ENCODE measurements at places on chromosomes 12 and 14.

DNA sequence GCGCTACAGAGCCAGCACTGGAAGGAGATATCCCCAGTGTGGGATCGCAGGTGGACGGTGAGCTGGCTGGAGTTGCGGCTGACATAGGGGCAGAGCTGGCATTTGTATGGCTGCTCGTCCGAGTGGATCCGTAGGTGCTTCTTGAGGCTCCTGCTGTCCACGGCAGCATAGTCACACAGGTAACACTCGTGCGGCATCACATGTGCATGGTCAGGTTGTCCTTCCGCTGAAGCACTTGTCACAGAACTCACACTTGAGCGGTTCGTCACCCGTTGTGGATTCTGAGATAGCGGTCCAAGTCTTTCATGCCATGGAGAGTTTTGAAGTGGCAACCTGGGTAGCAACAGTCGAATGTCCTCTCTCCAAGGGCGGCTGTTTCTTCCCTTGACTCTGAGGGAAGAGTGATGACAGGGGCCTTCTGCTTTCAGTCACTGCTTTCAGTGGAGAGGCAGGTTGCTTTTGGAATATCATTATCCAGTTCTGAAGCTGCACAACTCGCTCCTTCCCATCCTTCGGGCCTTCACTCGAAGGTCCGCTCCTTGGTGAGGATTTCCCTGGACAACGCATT lies 37.0 kb upstream of the SAV1 start:
- DNase-seq = no peak

DNA sequence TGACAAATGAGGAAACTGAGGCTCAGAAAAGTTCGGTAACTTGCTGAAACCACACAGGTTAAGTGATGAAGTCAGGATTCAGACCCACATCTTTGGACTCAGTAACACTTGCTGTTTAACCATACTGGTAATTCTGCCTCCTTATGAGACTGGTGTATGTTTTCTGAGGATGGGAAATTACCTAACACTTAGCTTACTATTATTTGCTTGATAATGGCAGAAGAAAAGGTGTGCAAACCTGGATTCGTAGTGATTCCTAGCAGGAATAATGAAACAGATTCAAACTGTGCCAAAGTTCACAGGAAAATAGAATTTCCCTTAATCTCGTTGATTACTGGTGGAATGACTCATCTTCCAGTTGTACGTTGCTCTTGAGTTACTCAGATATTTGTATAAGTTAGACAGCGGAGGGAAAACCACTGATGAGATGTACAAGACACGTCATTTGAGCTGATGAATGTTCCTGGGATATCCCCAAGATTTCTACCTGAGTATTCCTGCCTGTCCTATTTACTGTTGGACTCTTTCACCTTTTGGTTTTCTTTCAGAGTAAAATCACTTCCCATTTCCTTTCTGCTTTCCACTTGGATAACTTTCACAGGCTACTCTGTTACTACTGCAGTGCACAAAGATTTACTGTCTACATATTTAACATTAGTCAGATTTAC lies 37.5 kb downstream of the PRORP start:
- peak; percentile 78 for DNase-seq

DNA sequence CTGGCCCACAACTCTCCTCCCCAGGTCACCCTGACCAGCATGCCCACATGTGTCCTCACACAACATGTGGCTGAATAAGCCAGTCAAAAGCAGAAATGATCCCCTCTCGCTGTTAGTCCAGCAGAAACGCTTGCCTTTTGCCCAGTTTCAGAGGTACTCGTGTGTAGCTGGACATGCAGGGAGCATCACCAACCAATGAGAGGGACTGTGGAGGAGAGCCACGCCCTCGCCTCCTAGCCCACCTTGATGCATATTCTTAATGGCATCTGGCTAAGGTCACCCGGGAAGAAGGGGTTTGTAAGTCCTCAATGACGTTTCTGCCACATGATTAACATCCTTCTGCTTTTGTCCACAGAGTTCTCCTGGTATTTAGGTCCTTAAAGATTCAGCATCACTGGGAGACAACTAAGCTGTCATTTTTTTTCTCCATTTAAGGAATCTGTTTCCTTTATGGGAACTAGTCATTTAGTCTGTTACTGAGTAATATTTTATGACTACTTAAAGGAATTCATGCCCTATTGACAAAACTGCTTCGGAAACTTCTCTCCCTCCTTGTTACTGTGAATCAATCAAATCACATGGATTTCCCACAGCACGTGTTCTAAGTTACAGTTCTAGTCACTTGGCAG lies 134.0 kb downstream of the GCH1 start:
- DNase-seq = no peak

- no peak for DNase-seq
Measured at GRCh38 chr12:95474660-95474958, 657 bp downstream of the METAP2 start.

DNA sequence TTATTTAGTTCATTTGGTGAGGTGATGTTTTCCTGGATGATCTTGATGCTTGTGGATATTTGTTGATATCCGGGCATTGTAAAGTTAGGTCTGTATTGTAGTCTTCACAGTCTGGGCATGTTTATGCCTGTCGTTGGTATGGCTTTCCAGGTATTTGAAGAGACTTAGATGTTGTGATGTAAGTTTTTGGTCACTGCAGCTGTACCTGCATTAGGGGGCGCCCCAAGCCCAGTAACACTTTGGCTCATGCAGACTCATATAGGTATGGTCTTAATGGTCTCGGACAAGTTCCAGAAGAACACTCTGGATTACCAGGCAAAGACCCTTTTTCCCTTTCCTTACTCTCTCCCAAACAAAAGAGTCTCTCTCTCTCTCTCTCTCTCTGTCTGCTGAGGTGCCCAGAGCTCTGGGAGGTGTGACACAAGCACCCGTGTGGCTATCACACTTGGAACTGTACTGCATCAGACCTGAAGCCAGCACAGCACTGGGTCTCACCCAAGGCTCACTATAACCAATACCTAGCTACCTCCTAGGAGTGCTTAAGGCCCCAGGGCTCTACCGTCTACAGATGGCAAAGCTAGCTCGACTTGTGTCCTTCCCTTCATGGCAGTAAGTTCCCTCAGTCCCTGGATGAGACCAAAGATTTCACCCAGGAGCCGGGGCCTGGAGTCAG lies 425.8 kb upstream of the ATXN7L3B start:
- no peak for DNase-seq

- no peak for DNase-seq
Measured at GRCh38 chr12:119415714-119416113, 81.2 kb downstream of the CCDC60 start.

DNA sequence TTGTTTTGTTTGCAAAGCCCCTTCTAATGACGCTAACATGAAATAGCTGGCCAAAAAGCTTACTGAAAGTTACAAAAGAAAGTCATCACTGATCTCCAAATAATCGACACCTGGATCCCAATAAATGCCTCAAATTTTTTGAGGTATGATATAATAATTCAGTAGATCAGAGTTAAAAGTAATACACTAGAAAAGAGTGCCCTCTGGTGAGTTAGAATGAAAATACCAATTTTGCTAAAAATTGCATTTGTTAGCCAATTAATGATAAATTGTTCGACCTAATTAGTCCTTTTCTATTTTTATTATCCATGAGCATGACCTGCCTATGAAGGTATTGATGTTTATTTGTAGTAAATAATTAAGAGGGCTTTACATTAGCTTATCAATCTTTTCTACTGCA lies 78.6 kb downstream of the CEP128 start:
- DNase-seq = no peak

GRCh38 chr14:71713451-71713850 lies 218.8 kb upstream of the RGS6 start:
- DNase-seq = no peak

- DNase-seq = no peak
Measured at GRCh38 chr12:61138415-61138759, 1121.8 kb upstream of the USP15 start.

DNA sequence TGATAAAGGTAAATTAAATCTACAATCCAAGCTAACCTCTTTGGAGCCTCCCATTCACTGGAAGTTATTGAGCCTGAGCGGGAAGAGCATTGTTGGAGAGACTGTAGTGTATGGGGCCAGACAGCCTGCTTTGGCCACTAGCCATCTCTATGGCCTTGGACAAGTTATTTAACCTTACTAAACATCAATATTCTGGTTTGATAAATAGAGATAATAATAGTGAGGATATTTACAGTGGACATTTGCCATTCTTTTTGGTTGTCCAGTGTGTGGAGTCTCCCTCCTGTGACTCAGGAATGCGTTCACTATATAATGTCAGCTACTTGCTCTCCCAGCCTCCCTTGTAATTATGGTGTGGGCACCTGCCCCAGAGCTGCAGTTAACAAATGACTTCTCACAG lies 216.1 kb downstream of the SLC38A4 start:
- no peak for DNase-seq

DNA sequence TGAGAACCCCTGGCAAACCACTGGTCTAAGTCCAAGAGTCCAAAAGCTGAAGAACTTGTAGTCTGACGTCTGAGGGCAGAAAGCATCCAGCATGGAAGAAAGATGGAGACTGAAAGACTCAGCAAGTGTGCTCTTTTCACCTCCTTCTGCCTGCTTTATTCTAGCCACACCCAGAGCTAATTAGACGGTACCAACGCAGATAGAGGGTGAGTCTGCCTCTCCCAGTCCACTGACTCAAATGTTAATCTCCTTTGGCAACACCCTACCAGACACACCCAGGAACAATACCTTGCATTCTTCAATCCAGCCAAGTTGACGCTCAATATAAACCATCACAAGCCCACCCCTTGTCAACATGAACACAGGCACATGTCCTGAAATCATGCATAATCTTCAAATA lies 155.1 kb downstream of the CCDC59 start:
- DNase-seq = no peak

GRCh38 chr12:104709692-104710435 lies 248.2 kb downstream of the SLC41A2 start:
- no peak for DNase-seq

DNA sequence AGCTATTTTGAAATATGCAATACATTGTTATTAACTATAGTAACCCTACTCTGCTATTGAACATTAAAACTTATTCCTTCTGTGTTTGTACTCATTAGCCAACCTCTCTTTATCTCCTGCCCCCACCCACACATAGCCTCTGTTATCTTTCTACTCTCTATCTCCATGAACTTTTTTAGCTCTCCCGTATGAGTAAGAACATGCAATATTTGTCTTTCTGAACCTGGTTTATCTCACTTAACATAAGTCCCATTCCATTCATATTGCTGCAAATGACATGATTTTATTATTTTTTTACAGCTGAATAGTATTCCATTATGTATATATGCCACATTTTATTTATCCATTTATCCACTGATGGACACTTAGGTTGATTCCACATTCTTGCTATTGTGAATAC lies 79.0 kb upstream of the AMIGO2 start:
- no peak for DNase-seq

- no peak for DNase-seq
Measured at GRCh38 chr14:88098163-88098562, 93.2 kb downstream of the GPR65 start.

- no peak for DNase-seq
Measured at GRCh38 chr12:66903782-66904396, 225.0 kb upstream of the GRIP1 start.

- DNase-seq = no peak
Measured at GRCh38 chr12:102920271-102920670, 3.2 kb upstream of the PAH start.

GRCh38 chr14:84694161-84694560 lies 835.8 kb upstream of the FLRT2 start:
- DNase-seq = no peak

- no peak for DNase-seq
Measured at GRCh38 chr12:57813971-57814772, 4.4 kb downstream of the AVIL start.

DNA sequence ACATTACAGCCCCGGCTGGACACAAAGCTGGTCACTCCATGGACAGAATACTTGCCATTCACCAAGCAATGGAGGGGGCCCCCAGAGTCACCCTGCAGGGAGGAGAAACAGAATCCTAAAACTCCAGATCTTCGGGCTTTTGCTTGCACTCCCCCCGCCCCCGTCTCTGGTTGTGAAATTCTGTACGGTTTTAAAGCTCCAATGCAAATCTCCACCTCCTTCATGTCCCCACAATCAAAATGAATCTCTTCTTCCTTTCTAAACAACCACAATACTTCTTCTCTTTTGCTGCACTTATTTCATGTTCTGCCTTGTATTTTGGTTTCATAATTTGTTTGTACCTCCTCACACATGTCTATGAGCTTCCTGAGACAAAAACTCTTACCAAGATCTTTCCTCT lies 5.8 kb upstream of the BIN2 start:
- DNase-seq = no peak

DNA sequence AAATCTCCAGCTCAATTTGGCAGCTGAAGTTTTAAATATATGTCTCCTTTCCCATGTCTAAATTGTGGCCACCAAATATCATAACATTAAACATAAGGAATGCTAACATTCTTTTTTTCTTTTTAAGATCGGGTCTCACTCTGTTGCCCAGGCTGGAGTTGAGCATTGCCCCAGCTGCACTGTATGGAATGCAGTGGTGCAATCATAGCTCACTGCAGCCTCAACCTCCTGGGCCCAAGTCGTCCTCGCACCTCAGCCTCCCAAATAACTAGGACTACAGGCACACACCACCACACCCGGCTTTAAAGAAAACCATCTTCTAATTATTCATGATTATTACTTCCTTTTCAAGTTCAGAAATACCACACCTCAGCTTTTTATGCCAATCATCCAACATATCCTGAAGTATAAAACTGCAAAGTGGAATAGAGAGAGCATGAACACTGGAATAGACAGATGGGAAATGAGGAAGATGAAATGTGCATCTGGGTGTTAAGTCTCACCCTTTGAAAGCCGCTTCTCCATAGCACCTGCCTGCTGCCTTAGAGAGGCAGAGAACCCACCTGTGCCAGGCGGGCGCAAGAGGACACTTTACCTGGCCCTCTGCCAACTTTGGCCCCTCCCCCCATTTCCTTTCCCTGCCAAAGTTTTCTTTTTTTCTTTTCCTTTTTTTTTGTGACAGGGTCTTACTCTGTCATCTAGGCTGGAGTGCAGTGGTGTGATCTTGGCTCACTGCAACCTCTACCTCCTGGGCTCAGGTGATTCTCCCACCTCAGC lies 2.8 kb upstream of the EML1 start:
- DNase-seq = no peak

DNA sequence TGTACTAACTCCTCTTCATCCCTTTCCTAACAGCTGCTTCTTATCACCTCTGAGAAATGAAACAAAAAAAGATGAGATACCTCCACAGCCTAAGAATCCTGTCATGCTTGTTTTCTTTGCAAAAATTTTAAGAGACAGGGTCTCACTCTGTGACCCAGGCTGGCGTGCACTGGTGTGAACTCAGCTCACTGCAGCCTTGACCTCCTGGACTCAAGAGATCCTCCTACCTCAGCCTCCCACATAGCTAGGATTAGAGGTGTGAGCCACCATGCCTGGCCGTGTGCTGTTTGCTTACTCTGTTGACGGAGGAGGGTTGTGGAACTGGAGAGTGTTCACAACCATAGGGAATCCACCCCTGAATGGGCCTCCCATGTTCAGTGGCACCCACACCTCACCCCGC lies 16.2 kb downstream of the CSRNP2 start:
- DNase-seq = no peak
